ENCODE measurements at places on chromosomes 11 and 22. TPM values are rescaled to one million over a fixed set of nuclear protein-coding genes. Genes with fewer than 3 reads are reported as not detected.

The PICALM gene
- 109 TPM for total RNA-seq

The SLC22A25 gene
- not detected for total RNA-seq

The APOA1 gene
- 0.80 TPM for total RNA-seq

The EMID1 gene
- total RNA-seq = 9.0 TPM

The SF1 gene
- total RNA-seq = 592 TPM

DNA sequence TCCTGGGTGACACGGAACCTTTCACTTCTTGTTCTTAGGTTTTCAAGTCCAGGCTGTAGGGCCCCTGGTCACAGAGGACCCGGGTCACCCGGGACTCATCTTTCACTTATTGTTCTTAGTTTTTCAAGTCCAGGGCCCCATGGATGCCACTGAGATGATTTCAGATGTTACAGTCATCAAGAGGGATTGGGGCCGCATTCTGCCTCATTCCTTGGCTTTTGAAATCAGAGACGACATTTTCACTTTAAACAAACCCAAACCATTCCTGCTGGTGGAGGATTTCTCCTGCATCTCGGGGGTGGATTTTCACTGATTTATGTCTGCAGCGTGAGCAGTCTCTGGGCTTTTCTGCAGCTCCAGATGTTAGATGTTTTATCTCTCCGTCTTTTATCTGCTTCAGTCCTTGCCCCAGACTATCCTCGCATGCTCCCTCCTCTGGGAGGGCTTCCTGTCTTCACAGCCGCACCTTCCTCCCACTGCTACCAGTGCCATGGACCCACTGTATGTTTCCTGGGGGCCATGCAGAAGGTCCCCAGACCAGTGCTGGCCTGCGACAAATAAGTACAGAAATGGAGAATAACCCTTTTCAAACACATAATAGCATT, 27.4 kb downstream of the FBLN1 start:
- DNase-seq = no peak

DNA sequence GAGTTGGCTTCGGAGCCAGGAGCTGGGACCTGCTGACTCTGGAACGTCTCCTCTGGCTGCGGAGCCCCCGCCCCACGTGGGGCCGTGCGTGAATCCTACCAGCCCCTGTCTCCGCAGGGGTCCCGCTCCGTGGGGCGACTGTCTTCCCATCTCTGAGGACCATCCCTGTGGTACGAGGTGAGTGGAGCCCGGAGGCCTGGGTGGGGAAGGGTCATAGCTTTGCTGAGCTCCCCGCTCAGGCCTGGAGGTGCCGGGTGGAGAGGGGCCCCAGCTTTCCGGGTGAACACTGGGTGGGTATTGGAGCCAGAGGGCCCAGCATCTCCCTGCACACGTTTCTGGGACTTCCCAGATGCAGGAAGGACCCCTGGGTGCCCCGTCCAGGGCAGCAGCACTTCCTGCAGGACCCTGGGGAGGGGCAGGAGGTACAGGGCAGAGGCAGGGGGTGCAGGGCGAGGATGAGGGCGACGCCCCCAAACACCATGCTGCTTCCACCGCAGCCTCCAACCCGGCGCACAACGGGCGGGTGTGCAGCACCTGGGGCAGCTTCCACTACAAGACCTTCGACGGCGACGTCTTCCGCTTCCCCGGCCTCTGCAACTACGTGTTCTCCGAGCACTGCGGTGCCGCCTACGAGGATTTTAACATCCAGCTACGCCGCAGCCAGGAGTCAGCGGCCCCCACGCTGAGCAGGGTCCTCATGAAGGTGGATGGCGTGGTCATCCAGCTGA, 3.8 kb downstream of the MUC5AC start:
- DNase-seq = no peak

DNA sequence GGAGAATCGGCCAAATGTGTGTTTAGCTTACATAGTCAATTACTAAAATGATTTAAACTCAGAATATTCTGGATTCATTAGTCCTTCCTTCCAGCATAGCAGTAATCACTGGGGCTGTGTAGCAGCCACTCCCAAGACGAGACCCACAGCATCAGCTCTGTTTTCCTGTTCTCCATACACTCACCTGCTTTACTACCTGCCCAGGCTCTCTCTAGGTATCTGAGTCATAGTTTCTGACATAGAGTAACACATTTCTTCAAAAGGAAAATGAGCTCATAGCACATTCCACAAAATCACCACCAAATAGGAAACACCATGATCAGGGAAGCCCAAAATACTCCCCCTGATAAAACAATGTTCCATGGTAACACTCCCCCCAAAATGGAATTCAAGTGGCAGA, 22.9 kb downstream of the MORC2 start:
- no peak for DNase-seq

DNA sequence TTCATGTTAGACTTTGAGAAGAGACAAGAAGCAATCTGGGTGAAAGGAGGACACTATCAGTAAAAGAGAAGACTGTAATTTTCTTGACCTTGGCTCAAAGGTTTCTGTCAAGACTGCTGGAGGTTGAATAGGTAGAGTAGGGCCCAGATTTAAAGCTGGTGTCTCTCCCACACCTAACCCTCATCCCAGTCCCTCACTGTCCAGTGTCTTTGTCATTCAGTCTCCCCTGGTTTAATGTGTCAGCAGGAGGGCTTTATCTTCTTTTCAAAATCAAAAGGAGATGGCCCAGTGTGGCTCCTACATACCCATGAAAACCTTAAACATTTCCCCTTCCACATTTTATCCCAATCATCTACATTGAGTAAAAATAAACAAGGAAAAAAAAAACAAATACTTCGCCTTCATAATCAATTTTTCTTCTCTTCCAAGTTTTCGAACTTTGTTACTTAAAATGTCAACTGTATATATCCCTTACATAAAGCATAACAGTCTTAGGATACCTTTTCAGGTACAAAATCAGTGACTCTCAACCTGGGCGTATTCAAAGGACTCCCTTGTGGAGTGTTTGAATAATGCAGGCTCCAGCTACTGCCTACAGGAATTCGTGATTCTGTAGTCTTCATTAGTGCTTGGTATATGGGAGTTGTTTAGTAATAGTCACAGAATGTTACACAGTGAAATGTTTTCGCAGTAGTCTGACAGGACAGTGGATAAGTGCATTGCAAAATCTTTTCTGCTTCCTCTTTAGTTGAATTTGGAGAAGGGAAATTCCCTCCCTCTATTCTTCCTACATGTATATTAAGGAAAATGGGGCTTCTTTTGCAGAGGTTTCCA, 87.2 kb downstream of the FAT3 start:
- DNase-seq = no peak

DNA sequence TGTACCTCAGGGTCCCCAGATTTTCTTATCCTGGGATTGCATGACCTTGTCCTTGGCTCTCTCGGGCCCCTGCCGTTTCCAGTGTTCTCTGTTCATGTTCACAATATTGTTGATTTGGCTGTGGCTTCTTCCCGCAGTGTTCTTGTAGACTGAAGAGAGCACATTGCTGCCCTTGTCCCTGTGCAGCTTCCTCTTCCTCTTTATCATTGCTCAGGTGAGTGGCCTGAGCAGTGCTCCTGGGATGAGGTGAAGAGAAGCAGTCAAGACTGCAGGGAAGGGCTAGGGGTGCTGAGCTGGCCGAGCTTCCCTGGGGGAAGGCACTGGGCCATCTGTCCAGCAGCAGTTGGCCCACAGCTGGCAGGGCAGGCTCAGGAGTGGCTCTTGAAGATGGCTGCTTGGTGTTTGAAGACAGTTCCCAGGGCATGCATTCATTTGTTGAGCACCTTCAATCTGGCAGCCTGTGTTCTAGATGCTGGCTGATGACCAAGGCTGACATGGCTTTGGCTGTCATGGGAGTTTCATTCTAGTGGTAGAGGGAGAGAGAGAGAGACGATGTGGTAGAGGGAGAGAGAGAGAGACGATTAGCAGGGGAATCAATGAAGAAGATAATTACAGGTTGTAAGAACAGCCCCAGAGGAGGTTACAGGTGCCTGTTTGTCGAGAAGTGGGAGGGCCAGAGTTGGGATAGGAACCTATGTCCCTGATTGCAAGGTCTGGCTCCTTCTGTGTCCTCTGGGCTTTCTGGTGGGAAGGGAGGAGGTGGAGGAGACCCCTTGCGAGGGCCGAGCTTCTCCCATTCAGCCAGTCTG, 17.4 kb downstream of the BMAL1 start:
- no peak for DNase-seq

DNA sequence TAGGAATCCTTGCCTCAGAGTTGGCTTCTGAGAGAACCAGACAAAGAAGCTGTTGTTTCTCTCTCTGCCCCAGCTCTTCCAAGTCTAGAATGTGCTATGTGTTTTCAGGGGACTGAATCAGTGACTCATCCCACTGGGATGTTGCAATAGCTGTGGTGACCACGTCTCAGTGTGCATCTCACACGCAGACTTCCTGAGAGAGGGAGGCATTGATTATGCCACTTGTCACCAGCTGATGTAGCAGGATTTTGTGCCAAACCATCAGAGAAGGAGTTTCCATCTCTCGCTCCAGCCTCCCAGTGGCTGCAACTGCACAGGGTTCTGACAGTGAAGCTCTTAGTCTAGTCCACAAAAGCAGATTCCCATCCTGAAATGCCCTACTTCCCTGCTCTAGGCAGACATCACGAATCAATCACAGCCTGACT, 455.8 kb downstream of the MIAT start:
- peak; percentile 28 for DNase-seq

GRCh38 chr11:10322830-10323792, 18.2 kb downstream of the ADM start:
- no peak for DNase-seq

- no peak for DNase-seq
Measured at GRCh38 chr11:133841279-133842043, 3.9 kb downstream of the SPATA19 start.

GRCh38 chr11:10294290-10294953, 403 bp upstream of the SBF2 start:
- no peak for DNase-seq

DNA sequence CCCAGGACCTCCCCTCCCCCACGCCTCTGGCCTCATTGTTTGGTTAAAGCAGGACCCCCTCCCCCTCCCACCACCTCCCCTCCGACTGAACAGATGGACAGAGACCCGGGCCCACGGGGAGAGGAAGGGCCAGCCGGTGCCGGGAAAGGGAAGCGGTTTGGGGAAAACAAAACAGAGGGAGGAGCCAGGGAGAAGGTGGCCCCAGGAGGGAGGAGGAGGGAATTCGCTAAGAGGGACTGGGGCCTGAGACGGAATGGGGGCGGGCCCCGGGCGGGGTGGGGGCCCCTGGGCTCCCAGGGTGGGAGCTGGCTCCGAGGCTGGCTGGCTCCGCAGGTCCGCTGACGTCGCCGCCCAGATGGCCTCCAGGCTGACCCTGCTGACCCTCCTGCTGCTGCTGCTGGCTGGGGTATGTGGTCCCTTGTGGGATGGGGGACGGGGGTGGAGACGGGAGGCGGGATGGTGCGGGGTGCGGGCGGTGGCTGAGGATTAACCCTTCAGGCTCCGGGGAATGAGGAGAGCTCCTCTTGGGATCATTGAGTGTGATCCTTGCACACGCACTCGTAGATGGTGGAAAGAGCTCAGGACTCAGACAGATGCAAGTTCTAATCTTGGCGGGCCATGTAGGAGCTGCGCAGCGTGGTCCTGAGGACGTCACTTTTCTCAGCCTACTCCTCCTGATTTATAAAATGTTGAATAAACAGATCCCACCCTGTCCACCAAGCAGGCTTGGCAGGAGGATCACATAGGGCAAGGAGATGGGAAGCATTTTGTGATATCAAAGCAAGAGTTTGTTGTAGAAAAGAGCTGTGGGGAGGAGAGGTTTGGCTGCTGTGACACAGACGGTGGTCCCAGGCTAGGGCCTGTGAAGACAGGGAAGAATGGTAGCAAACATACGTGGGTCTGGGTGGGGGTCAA, 688 bp downstream of the SERPING1 start:
- peak; percentile 81 for DNase-seq

GRCh38 chr11:73381589-73381988, 5.4 kb downstream of the RELT start:
- no peak for DNase-seq

DNA sequence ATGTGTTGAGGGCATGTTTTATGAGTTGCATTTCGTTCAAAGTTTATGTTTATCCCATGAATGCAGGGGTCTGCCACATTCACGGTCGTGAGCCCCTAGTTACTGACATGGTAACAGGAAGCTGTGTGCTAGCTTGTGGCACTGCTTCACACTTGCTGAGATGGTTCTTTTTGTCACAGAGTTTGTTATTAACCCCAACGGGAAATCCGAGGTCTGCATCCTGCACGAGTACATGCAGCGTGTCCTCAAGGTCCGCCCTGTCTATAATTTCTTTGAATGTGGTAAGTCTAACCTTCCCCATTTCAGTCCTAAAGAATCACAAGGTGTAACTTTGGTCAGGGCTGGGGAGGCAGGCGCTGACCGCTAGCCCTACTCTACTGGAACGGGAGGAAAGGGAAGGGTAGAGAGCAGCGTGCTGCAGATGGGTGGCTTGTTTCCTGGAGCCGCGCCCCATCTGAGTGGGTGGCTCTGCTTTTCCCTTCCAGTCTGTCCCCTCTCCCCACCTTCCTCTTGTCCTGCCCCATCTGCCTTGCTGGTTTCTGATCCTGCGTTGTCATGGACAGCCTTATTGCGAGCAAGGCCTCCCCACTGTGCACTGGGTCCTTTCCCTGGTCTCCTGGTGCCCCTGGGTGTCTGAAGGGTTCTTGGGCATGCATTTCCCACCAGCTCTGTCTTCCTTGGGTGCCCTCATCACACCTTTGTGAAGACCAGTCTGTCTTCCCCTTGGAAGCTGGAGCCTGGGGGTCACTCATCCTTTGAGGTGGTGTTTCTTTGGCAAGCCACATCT, 11.8 kb downstream of the DGCR8 start:
- no peak for DNase-seq

GRCh38 chr11:116461789-116462188, 311.0 kb downstream of the BUD13 start:
- no peak for DNase-seq

- DNase-seq = no peak
Measured at GRCh38 chr11:86246293-86246675, 1.7 kb downstream of the EED start.

- DNase-seq = no peak
Measured at GRCh38 chr11:105381941-105382340, 227.9 kb upstream of the GRIA4 start.

- peak; percentile 64 for DNase-seq
Measured at GRCh38 chr11:16981651-16982194, 32.5 kb downstream of the PLEKHA7 start.

Data from neural crest cell (in vitro differentiated cells).